ENCODE measurements at places on chromosomes 4 and X. TPM values are rescaled to one million over a fixed set of nuclear protein-coding genes. Genes with fewer than 3 reads are reported as not detected.

Gene ITGB1BP2
- 0.15 TPM for polyA plus RNA-seq

Gene COL4A6
- 6.9 TPM for polyA plus RNA-seq

Gene ZAR1
- polyA plus RNA-seq, result 0.49 TPM

Gene PROM1
- polyA plus RNA-seq, result 14.3 TPM

Gene FAT4
- 3.3 TPM for polyA plus RNA-seq

Gene ADAM29
- not detected for polyA plus RNA-seq

Gene NHS
- polyA plus RNA-seq, result 0.35 TPM

Gene AKAP14
- polyA plus RNA-seq, result not detected

Gene NUP62CL
- polyA plus RNA-seq, result 1.7 TPM

Gene LANCL3
- polyA plus RNA-seq, result 0.30 TPM

Gene EIF2S3
- polyA plus RNA-seq, result 77.1 TPM

Gene DDIT4L
- 0.64 TPM for polyA plus RNA-seq

Gene MAGEA4
- polyA plus RNA-seq, result not detected

Gene ADH7
- not detected for polyA plus RNA-seq

Gene PWWP3B
- polyA plus RNA-seq, result 15.3 TPM

Gene STK32B
- 1.00 TPM for polyA plus RNA-seq

Gene FOXR2
- polyA plus RNA-seq, result not detected

Gene FDCSP
- not detected for polyA plus RNA-seq

Gene KDR
- 96.0 TPM for polyA plus RNA-seq

Gene TCEAL6
- polyA plus RNA-seq, result not detected
